Activated CD4-positive, alpha-beta T cell treated with anti-CD3 and anti-CD28 coated beads, Interleukin-2, amount 50 U/mL, for 4 hours (primary cell): ENCODE measurements at places on chromosomes 1 and 21.
A peak's percentile ranks its signal among the peaks of the same experiment; 100 is the strongest.

DNA sequence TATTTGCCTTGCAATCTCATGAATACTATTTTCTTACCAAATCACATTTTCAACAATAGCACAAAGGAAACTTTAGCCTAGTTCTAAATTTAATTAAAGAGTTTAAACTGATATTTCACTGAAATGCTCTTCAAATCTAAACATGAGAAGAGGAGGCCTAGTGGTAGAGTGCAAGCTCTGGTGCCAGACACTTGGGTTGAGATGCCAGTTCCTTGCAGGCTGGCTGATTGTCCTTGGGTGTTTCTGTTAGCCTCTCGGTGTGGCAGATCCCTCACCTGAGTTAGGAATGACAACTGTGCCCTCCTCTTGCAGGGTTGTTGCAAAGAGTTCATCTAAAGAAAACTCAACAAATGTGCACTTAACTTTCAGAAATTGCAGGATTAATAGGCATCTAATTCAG lies 12.5 kb downstream of the ZBTB21 start:
- no peak for DNase-seq

GRCh38 chr1:216702170-216702569 lies 21.1 kb downstream of the ESRRG start:
- no peak for DNase-seq

GRCh38 chr1:222790520-222790919 lies 24.3 kb upstream of the DISP1 start:
- DNase-seq, result no peak

DNA sequence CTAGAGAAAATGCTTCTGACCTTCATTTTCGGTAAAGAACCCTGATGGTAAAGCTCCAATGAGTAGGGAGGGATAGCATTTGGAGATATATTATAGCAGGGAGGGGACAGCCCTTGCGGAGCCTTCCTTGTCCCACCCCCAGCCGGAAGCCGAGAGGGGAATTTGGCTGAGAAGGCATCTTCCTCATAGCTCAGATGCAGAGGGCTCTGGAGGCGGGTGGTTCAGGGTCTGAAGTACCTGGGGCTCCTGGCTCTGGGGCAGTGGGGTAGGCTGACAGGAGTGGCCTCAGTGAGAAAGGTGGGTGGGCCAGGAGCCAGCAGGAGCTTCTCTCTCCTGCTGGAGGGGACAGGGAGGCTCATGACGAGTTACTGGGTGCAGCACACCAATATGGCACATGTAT lies 88.0 kb upstream of the IFFO2 start:
- no peak for DNase-seq

DNA sequence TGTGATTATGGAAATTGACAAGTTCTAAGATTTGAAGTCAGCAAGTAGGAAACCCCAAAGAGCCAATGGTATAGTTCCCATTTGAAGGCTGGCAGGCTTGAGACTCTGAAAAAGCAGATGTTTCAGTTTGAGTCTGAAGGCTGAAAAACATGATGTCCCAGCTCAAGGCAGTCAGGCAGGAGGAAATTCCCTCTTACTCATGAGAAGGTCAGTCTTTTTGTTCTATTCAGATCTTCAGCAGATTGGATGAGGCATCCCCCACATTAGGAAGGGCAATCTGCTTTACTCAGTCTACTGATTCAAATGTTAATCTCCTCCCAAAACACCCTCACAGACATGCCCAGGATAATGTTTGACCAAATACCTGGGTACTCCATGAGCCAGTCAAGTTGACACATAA lies 372.5 kb upstream of the ST6GALNAC5 start:
- no peak for DNase-seq

DNA sequence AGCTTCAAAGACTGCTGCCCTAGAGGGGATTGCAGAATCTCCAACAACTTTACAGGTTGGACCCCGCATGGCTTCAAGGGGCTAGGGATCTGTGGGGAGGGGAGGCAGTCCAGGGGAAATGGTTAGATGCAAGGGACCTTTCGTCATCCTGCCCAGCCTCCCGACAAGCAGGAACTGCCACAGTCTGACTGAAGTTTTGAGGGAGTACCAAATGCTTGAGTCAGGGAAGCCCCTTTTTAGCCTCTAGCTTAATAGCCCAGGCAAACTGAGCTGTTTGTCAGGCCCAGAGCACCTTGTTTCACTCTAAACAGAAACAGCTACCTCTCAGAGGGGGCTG lies 1.1 kb downstream of the TOR3A start:
- DNase-seq, result no peak

DNA sequence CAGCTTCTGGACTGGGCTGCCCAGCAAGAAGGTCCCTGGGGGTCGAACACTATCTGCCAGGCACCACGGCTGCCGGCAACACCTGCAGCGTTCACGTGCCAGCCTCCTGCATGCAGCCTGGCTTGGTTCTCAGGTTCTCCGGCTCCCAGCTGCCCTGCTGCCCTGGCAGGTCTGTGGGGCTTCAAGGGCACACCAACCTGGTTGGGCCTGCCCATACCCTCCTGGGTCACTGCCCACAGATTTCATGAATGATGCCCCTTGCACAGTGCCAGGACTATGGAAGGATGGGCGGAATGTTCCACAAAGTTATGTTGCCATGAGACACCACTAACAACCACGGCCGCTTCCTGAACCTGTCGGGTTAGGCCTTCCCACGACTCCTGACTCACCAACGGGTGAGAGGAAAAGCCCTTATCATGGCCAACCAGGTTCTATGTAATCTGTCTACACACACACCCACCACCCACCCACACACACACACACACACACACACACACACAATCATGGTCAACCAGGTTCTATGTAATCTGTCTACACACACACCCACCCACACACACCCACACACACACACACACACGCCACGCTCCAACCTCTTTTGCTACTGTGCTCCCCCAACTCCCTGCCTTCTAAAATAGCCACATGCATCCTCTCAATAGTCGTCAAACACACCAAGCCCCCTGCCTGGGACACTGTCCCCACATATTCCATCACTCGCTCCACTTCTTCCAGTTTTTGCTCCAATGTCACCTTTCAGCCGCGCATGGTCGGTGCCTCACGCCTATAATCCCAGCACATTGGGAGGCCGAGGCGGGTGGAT lies 32.2 kb downstream of the HSPG2 start:
- DNase-seq, result peak; percentile 40

DNA sequence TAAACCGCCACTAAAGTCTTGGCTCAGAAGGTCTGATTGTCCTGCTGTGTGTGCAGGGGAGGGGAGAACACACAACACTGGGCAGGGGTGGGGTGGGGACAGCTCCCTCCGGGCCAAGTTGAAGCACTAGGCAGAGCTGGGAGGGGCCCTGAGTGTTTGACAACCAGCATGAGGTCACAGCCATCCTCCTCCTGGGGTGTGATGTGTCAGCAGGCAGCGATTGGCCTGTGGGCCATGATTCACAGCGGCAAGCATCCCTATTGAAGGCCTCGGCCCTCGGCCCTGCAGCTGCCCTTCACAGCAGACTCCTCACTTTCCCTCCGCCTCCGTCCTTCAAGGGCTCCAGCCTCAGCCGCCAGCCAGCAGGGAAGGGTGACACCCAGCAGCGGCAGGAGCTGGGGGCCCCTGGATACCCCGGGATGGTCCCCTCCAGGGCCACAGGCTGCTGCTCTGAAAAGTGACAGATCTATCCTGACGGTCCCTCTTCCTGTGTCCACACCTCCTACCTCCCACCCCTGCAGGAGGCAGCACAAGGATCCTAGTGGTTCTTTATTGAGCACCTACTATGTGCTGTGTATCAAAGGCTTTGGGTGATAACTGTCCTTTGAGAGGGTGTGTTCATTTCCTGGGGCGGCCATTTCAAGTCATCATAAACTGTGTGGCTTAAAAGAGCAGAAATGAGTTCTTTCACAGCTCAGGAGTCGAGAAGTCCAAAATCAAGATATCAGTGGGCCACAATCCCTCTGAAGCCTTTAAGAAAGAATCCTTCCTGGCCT lies 66.0 kb upstream of the SLC25A33 start:
- no peak for DNase-seq

- DNase-seq, result peak; percentile 63
Observed at GRCh38 chr1:26993237-26994019, at the start of gene TRNP1. Gene TRNP1, plus strand, starts transcription at chr1:26993692. Its CDS starts 95 bp downstream, at chr1:26993787.
